ENCODE measurements at places on chromosomes 11 and 22.

DNA sequence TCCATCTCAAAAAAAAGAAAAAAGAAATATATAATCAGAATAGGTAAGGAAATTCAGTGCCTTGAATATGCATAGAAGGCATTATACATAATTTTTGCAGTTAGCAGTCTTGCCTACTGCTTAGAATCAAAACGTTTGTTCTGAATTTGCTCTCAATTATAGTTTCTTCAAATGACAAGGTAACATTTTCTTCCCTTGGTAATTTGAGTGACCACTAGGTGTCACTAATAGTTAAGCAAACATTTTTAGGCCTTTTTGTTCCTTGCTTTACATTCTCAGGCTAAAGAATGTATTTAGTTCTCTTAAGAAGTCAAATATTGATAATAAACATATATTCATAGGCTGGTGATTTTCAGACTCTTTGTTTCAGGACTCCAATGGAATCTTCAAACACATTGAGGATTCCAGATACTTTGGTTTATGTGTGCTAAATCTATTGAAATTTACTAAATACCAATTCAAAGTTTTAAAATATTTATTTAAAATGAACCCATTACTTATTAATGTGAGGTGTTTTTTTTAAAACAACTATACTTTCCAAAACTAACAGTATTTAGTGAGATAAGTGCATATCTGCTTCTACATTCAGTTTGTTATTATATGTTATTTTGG is 55.0 kb upstream of the DEPDC7 start:
- peak; percentile 58 for DNase-seq

DNA sequence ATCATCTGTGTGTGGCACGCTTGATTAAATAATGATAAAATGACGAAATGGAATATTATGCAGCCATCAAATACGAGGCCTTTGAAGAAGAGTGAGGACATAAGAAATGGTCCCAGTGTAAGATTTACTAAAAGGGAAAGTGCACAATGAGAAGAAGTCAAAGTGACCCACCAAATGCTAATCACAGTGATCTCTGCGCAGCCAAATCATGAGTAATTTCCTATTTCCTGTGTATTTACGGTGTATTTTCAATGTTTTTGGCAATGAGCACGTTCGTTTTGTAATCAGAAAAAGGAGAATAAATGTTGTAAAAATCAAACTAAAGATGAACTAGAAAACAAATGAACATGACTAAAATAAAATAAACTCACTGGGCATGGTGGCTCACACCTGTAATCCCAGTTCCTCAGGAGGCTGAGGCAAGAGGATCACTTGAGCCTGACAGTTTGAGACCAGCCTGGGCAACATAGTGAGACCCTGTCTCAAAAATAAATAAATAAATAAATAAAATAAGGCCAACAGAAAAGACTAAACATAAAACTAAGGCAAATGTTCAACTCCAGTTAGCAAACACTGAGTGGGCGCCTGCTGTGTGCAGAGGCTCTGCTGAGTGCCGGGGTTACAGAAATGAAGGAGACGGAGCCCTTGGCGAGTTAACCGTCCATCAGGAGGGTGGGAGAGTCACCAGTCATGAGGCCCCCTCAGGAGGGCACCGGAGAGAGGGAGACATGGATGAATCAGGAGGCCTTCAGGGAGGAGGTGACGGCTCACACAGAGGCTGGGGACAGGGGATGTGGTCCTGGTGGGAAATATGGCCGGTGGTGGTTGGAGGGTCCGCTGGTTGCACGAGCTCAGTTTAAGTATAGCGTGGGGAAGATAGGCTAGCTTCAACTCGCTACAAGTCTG is 26.0 kb upstream of the CBX7 start:
- no peak for DNase-seq

DNA sequence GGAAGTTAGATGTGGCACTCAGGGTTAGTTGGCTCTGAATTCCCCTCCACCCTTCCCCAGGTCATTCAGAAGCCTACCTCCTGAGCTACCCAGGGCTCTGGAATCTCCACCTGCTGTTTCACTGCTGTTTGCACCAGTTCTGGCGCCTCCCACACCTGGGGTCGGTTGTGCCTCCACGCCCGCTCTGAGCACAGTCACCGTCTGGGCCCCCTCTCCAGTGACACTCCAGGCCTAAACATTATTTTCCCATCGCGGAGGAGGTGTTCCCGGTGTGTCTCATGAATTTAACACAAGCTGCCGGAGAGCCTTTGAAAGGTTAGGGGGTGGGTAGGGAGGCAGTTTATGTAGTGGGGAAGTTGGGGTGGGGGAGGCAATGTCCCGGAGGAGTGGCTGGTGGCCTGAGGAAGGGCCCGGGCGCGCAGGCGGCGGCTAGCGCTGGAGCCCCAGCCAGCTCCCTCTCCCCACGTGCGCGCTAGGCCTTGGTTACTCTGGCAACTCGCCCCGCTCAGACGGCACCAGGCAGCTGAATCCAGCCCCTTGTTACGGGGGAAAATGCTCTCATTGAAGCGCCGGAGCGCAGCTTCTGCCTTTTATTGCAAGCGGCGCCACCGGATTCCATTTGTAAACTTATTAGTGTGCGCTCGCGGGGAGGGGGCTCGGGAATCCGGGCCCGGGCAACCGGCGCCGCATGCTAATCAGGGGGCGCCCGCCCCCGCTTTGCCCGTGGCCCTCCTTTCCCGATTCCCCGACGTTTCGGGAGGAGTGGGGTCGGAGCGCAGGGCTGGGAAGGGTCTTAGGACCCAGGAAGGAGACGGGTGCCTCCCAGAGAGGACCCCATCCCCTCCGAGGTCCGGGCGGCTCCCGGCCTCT is 52.4 kb downstream of the GRIK4 start:
- DNase-seq, result no peak

GRCh38 chr11:103892603-103893002 is 143.8 kb upstream of the DDI1 start:
- DNase-seq, result peak; percentile 94

- DNase-seq, result no peak
Observed at GRCh38 chr11:32472226-32472625, 36.9 kb upstream of the WT1 start.

GRCh38 chr11:59207988-59208451 is 4.7 kb downstream of the MPEG1 start:
- DNase-seq, result peak; percentile 49

DNA sequence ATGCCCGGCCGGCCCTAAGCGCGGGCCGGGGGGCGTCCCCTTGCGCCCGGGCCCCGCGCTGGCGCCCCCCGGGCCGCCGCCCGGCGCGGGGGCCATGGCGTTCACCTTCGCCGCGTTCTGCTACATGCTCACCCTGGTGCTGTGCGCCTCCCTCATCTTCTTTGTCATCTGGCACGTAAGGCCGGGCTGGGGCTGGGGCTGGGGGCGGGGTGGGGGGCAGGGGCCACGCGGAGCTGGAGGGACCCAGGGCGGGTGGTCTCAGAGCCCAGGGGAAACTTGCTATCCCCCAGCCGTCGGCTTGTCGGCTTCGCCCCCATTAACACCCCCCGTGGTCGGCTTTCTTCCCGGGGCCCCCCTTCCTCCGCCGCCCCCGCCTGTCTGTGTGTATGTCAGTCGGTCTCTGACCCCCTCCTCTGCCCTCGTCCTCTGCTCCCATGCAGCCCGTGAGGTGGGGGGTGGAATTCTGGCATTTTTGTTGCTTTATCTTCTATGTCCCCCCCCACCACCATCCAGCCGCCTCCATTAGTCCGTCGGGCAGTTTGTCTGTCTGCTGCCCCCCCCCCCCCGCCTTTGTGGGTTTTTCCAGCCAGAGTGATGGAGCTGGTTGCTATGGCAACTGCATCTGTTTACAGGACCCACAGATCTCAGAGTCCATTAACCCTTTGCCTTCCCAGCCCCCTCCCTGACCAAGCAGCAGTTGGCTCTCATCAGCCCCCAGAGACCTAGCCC is 552 bp downstream of the CNIH2 start:
- DNase-seq, result no peak

DNA sequence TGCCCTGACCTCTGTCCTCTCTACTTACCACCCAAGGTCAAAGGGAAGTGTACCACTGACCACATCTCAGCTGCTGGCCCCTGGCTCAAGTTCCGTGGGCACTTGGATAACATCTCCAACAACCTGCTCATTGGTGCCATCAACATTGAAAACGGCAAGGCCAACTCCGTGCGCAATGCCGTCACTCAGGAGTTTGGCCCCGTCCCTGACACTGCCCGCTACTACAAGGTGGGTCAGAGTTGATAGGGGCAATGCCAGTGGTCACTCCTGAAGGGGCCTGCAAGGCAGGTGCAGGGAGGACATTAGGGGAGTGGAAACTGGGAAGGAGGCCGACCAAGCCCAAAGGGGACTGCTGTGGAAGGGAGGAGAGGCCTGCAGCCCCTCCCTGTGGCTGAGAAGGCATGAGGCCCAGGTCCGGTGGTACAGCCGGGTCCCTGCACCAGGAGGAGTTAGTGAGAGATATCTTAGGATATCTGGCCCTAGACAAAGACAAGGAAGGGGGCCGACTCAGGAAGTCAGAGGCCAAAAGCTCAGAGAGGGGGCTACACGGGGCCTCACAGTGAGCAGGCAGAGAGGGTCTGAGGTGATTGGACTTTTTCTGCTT is 17.9 kb downstream of the POLR3H start:
- DNase-seq, result no peak

DNA sequence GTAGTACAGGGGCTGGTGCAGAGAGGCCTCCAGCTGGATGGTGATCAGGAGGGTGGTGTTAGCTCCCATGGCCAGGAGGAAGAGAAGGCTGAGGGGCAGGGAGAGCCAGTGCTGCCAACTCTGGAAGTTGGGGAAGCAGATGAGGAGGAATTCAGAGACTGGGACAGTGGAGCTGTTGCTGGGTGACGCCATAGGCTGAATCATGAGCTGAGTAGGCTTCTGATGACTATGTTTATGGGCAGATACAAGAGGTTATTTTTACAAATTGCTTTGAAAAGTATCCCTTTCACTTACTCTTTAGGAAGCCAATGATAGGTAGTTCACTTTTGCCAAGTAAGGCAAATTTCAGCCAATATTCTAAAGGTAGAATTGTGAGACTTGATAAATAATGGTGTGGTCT is 3.1 kb downstream of the OR56A1 start:
- no peak for DNase-seq

DNA sequence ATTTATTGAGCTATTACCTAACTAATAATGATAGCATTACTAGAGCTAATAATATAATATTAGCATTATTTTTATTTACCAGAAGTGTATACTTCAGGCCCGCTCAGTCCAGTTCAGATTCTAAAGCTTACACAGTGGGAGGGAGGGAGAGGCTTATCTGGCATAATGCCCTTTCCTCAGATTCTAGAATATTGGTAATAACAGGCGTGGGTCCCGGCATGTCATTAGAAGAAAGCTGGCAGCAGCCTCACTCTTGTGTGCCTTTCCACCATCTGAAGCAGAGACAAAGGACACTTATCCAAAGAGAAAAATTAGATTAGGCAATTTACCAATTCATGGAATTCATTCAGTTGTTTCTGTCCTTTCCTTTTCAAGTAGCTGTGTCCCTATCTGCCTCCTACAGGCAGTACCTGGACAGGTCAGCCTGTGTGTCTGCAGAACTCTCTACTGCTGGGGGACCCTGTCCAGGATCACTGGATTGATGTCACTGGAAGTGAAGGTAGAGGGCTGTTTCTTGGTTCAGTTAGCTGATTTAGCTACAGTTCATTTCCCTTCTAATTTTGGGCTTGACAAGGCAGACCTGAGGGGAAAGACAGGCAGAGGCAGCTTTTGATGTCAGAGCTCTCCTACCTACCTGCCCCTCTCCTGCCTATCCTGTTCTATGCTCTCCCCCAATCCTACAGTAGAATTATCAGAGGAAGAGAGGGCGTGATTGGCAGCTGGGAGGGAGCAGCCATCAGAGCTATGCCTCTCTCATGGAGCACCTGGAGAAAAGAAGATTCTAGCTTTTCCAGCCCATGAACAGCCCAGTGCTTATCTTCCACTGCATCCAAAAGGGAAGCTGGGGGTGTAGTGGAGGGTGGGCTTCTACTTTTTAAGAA is 20.3 kb upstream of the CCDC90B start:
- no peak for DNase-seq

- no peak for DNase-seq
Observed at GRCh38 chr11:133982876-133983275, 26.1 kb upstream of the IGSF9B start.

All from fibroblast of skin of back (primary cell).